Hematopoietic multipotent progenitor cell (in vitro differentiated cells): ENCODE measurements at places on chromosomes 3 and 15. TPM values are rescaled to one million over a fixed set of nuclear protein-coding genes. Genes with fewer than 3 reads are reported as not detected.

Gene MYRIP
- under 0.01 TPM for total RNA-seq

GRCh38 chr3:15385901-15386653 is 41.3 kb downstream of the METTL6 start:
- DNase-seq: no peak

- no peak for DNase-seq
These were observed 2.0 kb upstream of the JMJD7 start for GRCh38 chr15:41825572-41826535.

DNA sequence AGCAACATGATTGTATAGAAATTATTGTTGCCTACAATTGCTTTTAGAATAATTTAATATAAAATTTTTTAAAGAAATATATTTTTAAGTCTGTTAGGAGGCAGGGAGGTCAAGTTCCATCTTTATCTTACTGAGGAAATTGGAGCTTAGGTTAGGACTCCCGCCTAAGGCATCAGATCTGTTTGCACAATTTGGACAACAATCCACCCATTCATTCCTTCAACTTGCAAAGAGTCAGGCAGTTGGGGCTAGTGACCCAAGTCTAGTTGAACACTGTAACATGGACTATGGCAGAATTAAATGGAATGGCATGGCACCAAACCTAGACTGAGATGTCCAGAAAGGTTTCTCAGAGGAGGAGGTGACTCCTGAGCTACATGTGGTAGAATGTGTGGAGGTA is 149.4 kb upstream of the SETMAR start:
- no peak for DNase-seq

Gene WDR49
- total RNA-seq: 23.2 TPM

GRCh38 chr15:76333720-76334437 is 2.7 kb upstream of the ISL2 start:
- DNase-seq: peak; percentile 24
